ENCODE measurements at places on chromosomes 16 and 17.

DNA sequence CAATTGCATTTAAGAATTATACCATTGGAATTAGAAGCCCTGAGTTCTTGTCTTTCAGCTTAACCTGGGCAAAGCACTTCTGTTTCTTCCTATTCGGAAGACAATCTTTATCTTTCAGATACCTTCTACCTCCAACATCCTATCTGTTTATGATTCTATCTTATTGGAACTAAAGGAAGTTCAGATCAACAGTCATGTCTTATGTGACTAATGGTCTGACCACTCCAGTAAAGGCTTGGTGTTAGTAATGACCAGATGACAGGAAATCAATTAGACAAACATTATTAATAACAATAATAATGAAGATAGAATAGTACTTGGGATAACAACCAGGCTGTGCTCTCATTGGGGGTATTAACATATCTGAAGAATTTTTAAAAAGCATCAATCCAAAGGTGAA, 11.3 kb downstream of the HS3ST3A1 start:
- DNase-seq: no peak

DNA sequence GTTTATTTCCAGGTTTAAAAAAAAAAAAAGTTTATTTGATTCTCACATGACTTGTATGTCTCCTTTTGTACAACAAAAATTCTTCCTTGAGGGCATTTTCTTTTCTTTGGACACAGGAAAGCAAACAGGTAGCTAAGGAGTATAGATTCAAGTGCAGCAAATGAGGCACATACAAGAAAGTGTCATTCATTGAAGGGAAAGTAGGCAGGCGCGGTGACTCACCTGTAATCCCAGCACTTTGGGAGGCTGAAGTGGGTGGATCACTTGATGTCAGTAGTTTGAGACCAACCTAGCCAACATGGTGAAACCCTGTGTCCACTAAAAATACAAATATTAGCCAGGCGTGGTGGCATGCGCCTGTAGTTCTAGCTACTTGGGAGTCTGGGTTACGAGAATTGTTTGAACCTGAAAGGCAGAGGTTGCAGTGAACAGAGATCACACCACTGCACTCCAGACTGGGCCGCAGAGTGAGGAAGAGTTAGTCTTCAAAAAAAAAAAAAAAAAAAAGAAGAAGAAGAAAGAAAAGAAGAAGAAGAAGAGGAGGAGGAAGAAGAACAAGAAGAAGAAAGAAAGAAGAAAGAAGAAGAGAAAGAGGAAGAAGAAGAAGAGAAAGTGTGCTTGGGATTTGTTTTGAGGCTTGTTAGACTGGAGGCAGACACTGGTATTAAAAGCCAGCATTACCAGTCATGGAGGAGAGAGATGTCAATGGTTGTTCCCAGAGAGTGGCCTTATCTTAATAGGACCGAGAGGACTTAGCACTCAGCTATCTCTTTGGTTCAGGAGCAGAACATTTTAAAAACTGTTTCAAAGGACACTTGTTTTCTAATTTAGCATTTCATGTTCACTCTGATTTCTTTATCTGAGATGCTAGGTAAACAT, 19.7 kb downstream of the GINS3 start:
- DNase-seq: no peak

- peak; percentile 75 for DNase-seq
Observed at GRCh38 chr16:1002399-1003166, 21.0 kb downstream of the SOX8 start.

GRCh38 chr16:27223226-27223610, 19.9 kb downstream of the KDM8 start:
- DNase-seq: no peak

GRCh38 chr16:84595052-84595481, 22.8 kb downstream of the COTL1 start:
- DNase-seq: no peak

DNA sequence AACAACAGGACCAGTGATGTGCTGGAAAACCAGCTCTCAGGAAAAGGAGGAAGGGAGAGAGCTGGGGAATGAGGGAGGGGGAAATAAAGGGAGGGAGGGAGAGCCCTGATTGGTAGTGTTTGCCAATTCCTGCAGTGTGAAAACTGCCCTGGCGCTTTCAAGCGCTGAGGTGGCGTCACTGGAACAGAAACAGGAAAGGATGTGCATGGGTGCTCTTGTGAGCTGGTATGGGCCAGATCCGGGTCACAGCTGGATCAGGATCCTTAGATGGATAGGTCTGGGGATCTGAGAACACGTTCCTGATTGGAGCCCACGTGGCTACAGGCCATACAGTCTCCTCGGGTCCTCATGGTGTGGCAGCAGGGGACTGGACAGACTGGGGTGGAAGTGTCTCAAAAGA, 16.7 kb upstream of the MLKL start:
- no peak for DNase-seq

GRCh38 chr17:65438708-65439294, 122.6 kb downstream of the AXIN2 start:
- DNase-seq: peak; percentile 58

GRCh38 chr17:21539146-21539545, 153.2 kb upstream of the KCNJ18 start:
- DNase-seq: peak; percentile 37

DNA sequence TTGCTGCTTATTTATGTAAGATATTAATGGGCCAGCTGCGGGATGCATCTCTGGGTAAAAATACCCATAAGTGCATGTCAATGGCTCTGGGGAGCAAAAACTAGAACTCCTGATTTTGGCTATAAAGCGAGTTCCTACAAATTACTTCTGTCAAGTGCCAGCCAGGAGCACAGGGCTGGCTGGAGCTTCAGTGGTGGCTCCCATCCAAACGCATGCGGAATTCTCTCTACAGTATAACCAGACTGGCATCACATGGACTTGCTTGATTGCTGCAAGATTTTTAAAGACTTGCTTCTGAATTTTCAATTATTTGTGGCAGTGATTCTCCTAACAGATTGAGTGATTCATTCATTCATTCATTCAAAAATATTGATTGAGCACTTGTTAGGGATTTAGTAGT, 260.9 kb downstream of the PHKB start:
- no peak for DNase-seq

- no peak for DNase-seq
Observed at GRCh38 chr16:47979616-47980182, 176.1 kb downstream of the ABCC12 start.

- no peak for DNase-seq
Observed at GRCh38 chr17:9062399-9062902, 41.1 kb downstream of the NTN1 start.

DNA sequence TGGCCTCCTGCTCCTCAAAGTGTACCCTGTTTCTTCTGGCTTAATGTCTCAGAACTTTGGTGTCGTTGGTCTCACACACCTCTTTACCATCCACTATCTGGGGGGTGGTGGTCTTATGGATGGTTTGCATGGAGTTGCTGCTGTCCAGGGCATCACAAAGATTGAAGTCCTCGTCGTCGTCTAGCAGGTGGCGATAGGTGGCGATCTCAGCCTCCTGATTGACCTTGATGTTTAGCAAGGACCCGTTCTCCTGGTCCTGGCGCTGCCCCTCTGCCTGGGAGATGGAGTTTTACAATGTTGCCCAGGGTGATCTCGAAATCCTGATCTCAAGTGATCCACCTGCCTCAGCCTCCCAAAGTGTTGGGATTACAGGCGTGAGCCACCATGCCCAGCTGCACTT, 31.1 kb upstream of the HELZ start:
- no peak for DNase-seq

DNA sequence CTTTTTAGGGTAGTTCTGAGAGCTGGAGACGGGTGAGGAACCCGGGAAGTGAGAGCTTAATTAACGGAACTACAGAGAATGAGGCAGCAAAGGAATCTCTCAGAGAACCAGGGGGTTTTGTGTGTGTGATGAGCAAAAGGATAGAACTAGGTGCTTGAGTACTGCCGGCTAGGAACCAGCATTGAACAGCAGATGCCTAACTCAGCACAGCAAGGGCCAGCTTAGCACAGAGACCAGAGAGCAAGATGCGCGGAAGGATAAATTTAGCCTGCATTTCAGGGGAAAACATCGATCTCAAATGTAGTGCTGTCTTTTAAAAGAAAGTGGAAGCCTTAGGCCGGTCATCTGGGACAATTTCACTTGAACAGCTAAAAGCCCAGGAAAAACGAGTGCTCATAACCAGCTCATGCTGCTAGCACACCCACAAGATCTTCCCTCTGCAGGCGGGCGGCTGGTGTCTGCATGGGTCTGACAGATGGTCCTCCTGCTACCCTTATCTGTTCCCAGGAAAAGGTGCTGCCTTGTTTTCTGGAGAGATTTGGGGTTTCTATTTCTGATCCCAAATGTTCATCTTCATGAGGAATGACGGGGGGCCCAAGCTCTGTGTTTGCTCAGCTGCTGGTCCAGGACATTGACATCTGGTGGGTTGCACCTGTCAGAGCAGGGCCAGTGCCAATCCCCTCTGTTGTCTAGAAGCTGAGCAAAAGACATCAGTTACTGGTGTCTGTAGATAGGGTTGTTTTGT, 103.9 kb downstream of the SOCS1 start:
- no peak for DNase-seq

DNA sequence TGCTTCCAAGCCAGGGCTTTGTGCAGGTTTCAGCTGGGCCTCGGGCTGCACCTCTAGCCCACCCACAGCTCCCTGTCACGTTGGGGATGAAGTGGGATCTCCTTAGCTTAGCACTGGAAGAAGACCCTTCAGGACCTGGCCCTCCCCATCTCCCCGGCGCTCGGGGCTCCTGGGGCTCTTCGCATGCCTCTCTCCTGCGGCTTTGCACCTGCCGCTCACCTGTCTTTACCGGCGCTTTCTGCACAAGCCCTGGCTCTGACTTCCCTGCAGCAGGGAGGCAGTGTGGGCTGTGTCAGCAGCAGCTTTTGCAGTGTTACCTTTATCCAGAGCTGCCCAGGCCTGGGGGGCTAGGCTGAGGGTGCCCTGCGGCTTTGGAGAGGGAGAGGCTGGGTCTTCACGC, 52.3 kb downstream of the NT5M start:
- no peak for DNase-seq

DNA sequence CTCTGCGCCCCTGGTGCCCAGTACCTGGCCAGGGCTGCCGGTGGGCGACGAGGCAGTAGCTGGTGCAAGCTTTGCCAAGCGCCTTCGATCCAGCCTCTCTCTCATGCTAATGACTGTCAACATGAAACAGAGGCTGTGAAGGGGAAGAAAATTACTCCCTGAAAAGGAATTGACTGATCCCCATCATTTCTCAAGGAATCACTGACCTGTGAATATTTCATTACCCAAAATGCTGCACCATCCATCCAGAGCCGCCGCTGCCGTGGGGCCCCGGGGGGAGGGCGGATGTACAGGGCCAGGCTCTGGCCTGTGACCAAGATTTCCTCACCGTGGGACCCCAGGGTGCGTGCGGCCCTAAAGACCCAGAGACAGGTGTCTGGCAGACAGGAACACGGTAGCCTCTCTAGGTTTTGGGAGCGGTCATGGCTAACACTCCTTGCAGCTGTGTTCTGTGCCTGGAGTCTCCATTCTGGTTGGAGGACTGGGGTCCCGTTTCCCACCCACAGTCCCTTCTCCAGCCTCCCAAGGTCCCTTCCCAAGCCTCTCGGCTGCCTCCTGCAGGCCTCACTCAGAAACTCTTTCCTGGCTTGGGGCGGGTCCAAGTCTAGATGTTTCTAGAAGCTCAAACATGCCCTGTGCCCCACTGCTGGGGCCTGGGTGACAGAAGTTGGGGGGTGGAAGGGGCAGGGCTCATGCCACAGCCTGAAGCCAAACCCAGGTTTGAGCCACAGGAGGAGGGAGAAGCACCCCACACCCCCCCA, 73.3 kb downstream of the ENGASE start:
- DNase-seq: no peak

GRCh38 chr16:81629896-81630634, 149.0 kb upstream of the PLCG2 start:
- DNase-seq: no peak

- DNase-seq: no peak
Observed at GRCh38 chr17:42772945-42773289, 332 bp upstream of the VPS25 start.
